CD4-positive, alpha-beta T cell treated with Interleukin-15 for 4 hours (primary cell): ENCODE measurements at places on chromosomes 3 and 15.
A peak's percentile ranks its signal among the peaks of the same experiment; 100 is the strongest.

DNA sequence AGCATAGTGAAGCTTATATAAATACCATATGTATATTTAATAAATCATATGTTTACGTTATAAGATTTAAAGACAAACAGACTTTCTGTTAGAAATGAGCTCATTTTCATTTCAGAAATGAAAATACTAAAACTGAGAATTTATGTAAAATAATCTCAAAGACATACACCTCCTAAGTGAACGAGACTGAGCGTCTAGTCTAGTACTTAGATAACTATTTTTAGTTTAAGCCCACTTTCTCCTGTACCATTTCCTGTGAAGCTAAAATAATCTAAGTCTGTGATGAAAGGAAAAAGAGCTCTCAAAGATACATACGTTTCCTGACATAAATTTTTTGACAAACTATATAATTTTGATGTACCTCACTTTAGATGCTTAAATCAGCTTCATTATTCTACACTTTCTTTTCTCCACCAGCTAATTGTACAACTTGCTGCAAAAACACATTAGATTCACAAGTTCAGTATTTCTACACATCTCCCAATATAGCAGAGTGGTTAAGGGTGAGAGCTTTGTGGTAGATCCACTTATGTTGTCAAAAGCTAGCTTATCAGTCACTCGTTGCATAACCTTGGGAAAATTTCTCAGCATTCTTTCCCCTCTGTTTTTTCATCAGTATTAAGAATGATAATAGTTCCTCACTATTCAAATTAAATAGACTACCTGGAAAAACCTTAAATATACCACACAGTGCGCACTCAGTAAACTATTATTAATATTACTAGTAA lies 703.0 kb downstream of the PLOD2 start:
- no peak for DNase-seq

DNA sequence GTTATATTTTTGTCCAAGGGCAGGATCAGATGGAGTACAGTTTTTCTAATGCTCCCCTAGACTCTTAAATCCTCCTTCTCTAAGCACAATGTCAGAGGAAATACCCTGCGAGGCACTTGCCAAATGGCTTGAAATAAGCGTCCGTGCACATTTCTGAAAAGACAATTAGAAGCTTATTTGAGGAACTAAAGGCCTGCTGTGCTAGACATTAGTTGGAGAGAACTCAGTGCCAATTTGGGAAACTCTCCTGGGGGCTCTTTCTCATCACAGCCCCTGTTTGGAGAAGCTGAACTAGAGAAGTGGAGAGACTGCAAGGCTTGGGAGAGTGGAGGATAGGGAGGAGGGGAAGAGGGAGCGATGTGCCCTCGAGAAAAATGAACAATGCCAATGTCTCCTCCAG lies 247.6 kb upstream of the C2CD4B start:
- no peak for DNase-seq

DNA sequence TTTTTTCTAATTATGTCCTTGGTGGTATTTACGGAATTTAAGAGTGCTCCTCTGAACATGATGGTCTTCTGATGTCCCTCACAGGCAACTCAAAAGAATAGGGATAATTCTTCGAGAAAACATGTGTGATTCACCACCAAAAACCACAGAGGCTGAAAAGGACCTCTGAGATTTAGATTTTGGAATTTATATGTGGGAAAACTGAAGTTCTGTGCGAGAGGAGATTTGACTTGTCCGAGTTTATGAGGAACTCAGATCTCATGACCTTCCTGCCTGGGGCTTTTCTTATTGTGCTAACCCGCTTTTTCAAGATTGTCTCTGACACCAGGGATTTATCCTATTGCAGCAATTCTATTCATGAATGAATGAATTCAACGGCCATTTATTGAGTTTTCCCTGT lies 142.4 kb downstream of the FAM43A start:
- no peak for DNase-seq

GRCh38 chr15:78000091-78000926 lies 77.2 kb downstream of the TBC1D2B start:
- DNase-seq, result peak; percentile 78

DNA sequence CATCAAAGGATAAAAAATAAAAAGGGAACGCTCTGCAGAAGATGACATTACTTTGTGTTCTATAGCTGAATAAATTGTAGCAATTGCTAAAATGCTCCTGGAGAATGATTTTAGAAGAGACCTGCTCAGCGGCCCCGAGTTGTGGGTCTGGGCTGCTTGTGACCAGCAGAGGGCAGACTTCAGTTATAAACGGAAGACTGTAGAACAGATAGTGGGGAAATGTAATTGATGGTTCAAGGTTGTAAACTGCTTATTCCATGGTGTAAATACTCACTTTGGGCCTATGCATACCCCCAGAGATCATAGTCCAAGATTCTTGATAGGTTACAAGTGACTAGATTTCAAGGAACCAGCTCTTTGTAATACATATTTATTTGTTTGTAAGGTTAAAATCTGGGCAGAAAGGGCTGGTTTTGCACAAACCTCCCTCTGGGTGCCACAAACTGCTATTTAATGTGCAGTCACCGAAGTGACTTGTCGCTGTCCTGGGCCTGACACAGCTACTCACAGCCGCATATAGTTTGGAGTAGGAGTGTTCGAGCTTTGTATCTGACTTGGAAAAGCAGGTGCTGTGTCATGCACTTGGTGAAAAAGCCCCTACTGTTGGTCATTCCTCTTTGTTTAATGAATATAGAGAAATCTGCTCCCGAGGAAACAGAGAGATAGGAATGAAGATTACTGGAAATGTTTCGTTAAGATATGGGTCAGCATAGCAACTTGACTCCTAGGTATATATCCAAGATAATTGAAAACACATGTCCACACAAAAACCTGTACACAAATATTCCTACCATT lies 34.7 kb upstream of the NDUFB4 start:
- DNase-seq, result peak; percentile 80

DNA sequence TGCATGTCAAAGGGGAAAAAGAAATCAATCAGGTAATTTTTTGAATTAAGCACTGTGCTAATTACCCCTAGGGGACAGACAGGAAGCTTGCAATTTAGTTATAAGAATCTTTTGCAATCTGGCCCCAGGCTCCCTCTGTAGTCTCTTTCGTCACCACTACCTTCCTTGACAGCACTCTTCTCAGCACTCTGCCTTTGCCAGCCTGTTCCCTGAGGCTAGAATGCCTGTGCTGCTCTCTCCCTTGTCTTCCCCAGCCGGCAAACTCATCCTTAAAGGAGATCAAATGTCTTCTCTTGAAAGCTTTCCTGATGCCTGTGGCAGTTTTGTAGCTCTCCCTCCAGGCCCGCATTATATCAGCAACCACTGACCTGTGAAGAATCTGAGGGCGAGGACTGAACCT lies 32.4 kb upstream of the PRTG start:
- DNase-seq, result no peak

GRCh38 chr3:107124885-107125284 lies 252.4 kb upstream of the CCDC54 start:
- DNase-seq, result no peak

DNA sequence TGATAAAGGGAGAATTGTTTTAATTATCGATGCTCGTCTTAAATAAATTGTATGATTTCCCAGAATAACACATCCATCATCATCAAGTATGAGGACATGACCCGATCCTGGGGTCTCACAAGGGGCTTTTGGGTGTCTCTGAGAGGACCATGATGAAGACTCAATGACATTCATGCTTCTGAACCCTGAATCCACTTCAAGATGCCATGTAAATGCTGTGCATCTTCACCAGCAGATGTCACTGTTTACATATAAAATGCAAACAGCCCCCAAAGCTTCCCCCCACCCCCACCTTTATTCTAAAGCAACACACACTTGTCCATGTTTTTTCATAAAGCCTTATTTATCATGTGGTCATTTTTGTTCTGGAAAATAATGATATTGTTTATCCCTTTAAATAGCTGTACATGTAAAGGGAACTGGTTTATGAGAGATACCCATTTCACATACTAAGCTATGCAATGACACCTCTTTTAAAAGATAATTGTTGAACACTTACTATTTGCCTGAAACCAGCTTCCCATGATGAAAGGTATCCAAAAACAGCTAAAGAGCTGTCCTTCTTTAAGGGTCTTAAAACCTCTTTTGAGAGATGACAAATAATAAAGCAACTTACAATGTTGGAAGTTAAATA lies 69.7 kb upstream of the UBE3A start:
- no peak for DNase-seq

DNA sequence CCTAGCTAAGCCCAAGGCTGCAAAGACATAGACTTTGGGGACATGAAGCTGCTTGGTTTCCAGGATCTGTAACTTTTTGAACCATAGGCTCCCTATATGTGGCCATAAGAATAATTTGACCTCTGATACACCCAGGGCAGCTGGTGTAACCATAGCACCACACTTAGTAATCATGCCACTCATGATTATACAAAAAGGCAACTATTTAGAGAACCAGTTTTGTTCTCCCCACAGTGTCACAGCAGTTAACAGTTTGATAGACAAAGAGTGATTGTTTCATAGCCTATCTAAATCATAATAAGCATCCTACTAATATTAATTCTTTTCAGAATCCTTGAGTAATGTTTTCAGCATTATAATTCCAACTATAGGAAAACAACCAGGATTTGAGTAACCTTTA lies 334.9 kb downstream of the NEK10 start:
- DNase-seq, result no peak

GRCh38 chr3:189659571-189659970 lies 28.4 kb downstream of the TP63 start:
- DNase-seq, result no peak

- DNase-seq, result no peak
Observed at GRCh38 chr3:20353286-20353685, 167.3 kb upstream of the SGO1 start.

GRCh38 chr3:196135693-196136639 lies 54.1 kb upstream of the TFRC start:
- no peak for DNase-seq

- DNase-seq, result no peak
Observed at GRCh38 chr3:10599444-10599843, 94.1 kb upstream of the ATP2B2 start.

GRCh38 chr3:30268288-30268687 lies 338.1 kb upstream of the TGFBR2 start:
- no peak for DNase-seq

DNA sequence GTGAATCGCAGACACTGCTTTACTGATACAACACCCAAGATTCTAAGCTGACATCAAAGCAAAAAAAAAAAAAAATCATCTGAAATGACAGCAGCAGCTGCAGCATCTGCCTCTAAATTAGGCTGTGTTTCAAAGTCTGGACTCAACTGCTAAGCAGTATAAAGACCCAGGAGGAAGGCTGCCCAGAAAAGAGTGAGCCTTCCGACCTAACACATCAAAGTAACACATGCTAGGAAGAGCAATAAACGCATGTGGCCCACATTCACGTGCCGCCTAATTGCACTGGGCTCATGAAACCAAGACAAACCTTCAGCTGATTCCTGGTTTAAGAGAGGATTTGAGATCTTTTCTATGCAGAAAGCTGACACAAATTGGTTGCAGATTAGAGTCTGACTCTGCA lies 317.1 kb downstream of the ZIC4 start:
- DNase-seq, result no peak

GRCh38 chr15:101810876-101811275 lies 1.1 kb upstream of the OR4F15 start:
- DNase-seq, result no peak

GRCh38 chr3:105613120-105613519 lies 246.4 kb downstream of the ALCAM start:
- no peak for DNase-seq

GRCh38 chr3:49445391-49445790 lies 16.3 kb upstream of the NICN1 start:
- no peak for DNase-seq

DNA sequence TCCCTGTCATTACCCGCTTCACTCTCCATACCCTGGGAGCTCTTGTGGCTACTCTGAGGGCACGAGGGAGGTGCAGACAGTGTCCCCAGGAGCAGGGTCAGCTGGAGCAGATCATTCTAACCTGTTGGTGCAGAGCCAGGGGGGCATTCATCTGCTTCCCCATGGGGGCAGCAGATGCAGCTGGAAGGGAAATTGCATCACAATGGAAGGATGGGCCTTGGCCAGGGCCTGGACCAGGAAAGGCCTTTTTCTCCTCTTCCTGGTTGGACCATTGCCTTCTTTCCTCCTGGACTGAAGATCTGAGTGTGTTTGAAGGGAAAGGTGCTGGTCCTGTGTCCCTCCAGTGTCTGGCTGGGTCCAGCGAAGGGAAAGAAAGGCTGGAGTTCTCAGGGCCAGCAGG lies 55.7 kb downstream of the EPHB1 start:
- no peak for DNase-seq

DNA sequence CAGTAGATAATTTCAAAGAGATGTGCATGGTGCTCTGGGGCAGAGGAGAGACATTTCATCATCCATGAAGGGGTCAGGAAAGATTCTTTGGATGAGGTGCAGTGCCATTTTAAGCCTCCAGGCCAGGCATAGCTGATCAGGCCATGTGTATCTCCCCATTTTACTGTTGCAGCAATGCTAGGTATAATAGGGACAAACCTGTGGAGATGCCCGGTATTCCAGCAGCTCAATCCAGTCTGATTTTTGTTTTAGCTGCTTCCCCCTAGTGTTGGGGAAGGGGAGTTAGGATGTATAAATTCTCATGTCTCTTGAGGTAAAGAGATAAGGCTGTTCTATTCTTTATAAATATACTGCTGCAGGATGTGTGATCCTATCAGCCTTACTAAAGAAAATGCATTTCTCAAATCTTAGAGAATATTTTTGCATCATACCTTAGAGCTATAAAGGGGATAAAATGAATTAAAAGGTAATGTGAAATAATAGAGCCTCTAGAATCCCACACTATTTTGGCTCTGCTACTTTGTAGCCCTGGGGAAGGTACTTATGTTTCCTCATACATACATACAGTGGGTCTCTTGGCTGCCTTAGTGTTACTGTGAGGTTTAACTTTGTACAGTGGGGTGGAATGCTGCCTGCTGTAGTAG lies 5.2 kb downstream of the CDV3 start:
- DNase-seq, result no peak

- DNase-seq, result no peak
Observed at GRCh38 chr15:84979651-84980050, 2.0 kb upstream of the PDE8A start.

GRCh38 chr3:159872374-159873109 lies 116.1 kb upstream of the IL12A start:
- no peak for DNase-seq

- DNase-seq, result peak; percentile 25
Observed at GRCh38 chr3:122100591-122101463, 45.7 kb downstream of the CD86 start.

DNA sequence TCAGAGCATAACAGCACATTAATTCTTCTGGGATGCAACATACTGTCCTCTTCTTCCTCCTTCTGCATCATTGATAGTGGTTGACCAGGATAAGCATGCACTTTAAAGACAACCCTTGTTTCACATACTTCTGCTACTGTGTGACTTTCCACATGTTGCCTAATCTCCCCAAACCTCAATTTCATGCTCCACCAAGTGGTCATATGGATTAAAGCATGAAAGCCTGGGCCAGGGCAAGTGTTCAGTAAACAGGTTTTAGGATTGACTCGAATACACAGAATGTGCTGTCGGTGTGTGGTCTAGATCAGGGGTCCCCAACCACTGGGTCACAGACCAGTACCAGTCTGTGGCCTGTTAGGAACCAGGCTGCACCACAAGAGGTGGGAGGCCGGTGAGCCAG lies 22.5 kb upstream of the BFSP2 start:
- DNase-seq, result no peak

GRCh38 chr3:140699516-140700231 lies 21.8 kb downstream of the TRIM42 start:
- no peak for DNase-seq

GRCh38 chr3:62822905-62823304 lies 52.3 kb downstream of the CADPS start:
- no peak for DNase-seq

- DNase-seq, result no peak
Observed at GRCh38 chr15:67862750-67863441, 23.1 kb upstream of the RNU6-1 start.

- DNase-seq, result no peak
Observed at GRCh38 chr3:155639462-155640055, 105.3 kb downstream of the PLCH1 start.
